Cerebellar cortex (tissue), 1 donor: ENCODE measurements at places on chromosomes 13 and 19.
A peak's percentile ranks its signal among the peaks of the same experiment; 100 is the strongest.

DNA sequence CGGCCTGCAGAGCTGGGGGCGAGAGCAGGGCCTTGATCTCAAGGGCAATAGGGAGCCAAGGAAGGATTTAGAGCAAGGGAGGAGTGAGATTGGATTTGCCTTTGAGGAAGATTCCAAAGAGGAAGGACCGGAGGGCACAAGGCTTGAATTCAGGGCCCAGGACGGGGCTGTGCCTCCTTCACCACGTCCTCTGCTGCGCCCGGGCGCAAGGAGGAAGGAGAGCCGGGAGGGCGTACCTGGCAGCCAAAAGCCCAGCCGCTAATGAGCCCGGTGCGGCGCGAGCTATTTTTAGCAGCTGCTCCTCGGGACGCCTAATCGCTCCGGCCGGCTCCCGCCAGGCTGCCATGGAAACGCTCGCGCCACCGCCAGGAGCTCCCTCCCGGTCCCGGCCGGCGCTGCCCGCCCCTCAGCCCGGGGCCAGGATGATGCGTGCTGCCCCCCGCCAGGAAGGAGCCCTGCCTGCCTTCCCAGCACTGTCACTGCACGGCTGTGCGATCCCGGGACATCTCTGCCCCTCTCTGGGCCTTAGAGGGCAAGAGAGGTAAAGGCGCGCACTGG is 31.3 kb downstream of the TINCR start:
- peak; percentile 54 for DNase-seq

DNA sequence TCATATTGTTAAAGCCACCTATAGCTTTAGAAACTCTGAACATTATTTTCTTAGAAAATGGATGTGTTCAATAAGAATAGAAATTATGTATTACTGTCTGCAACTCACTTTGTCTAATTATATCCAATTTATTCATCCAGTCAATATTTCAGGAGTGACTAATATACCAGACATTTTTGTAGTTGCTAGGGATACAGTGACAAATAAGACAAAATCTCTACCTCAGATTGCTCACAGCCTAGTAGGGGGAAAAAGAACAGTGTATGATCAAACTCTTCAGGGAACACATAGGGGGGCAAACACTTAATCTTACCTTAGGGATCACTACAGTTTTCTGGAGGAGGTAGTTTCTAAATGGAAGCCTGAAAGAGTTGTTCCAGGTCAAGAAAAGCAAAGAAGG is 8.6 kb downstream of the BRCA2 start:
- DNase-seq = no peak

- no peak for DNase-seq
Observed at GRCh38 chr13:64538711-64539110, 2691.4 kb downstream of the PCDH9 start.

- DNase-seq = no peak
Observed at GRCh38 chr19:33332248-33332647, 29.9 kb upstream of the CEBPA start.

DNA sequence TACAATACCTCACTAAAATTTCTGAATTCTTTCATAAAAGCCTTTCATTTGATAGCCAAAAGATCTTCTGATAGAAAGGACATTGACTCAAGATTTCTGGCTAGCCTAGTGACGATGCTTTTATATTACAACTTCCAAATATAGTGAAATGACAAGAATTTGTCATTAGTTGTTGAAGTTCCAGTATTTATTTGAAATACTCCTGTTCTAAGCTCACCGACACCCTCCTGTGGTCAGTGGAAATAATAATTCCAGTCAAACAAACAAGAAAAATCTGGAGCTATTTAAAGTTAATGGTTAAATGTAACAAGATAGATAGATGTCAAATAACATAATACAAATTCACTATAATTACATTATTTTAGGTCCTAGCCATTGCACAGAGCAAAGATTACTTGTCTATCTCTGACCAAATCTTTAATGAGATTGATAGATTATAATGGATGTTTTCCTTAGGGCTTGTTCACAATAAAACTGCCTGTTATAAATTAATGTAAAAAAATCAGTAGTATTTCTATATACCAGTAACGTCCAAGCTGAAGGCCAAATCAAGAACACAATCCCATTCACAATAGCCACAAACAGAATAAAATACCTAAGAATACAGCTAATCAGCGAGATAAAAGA is 195.5 kb downstream of the RGCC start:
- peak; percentile 49 for DNase-seq

- no peak for DNase-seq
Observed at GRCh38 chr13:78662467-78662866, 3.5 kb upstream of the OBI1 start.

GRCh38 chr13:79736356-79736755 is 255.4 kb downstream of the NDFIP2 start:
- DNase-seq = no peak

GRCh38 chr19:41402010-41402409 is 4.4 kb downstream of the BCKDHA start:
- no peak for DNase-seq

DNA sequence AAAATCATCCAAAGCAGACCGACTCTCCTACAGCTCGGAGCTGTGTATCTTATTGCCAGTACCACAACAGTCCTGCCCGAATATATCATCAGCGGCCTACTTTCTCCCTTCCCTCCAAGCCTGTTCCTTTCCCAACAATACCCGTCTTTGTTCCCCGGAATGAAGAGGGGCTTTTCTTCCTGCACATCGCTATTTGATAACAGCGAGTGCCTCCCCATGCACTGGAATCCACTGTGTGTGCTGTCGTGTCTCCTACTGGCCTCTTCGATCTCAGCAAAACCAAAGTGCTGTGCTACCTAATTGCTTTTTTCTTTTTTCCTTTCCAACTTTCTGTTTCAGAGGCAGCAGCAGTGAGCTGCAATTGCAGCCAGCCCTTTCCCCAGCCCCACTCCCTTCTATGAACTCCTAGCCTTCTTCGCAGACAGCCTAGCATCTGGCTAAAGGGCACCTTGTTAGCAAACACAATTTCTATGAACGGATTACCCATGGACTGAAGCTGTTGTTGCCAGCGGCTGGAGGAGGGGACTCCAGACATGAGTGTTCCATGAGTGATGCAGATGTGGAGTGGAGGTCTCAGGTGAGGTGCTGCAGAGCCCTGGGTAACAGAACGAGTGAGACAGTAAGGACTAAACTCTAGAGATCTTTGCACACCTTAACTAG is 43.4 kb downstream of the EFNB2 start:
- DNase-seq = no peak

GRCh38 chr13:44833139-44833538 is 156.1 kb downstream of the NUFIP1 start:
- no peak for DNase-seq

DNA sequence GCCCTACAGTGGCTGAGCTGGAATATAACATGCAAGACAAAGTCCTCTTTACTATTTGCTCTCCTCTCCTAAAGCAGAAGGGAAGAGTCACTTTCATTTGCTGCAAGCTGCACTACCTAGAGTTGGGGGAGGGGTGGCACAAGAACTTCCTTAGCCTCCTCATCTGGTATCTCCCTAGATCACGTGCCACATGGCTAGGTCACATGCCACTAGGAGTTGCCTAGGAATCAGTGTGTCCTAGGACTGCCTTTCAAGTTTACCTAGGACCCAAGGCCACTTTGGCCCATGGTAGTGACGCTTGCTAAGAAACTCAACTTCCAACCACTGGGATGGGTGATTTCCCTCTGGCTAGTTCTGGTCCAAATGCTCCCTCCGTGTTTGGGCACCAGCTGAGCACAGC is 625.2 kb downstream of the DIAPH3 start:
- DNase-seq = no peak

- no peak for DNase-seq
Observed at GRCh38 chr13:31699650-31700049, 39.7 kb upstream of the RXFP2 start.

- no peak for DNase-seq
Observed at GRCh38 chr13:97332742-97333141, 101.2 kb upstream of the RAP2A start.

- no peak for DNase-seq
Observed at GRCh38 chr19:34711890-34712289, 22.2 kb upstream of the ZNF181 start.

DNA sequence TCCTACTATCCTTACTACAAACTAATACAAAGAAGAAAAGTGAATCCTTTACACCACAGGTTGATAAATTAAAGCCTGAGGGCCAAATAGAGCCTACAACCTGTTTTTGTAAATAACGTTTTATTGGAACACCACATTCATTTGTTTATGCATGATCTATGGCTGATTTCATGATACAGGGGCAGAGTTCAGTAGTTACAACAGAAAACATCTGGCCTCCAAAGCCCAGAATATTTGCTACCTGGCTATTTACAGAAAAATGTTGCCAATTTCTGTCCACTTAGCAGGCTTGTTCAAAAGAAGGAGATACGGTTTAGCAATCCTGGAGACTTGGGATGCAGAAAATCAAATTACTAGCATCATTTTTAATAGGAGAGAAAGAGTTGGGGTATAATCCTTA is 24.1 kb downstream of the DCT start:
- no peak for DNase-seq

GRCh38 chr13:112219740-112220139 is 152.8 kb downstream of the SOX1 start:
- DNase-seq = no peak

DNA sequence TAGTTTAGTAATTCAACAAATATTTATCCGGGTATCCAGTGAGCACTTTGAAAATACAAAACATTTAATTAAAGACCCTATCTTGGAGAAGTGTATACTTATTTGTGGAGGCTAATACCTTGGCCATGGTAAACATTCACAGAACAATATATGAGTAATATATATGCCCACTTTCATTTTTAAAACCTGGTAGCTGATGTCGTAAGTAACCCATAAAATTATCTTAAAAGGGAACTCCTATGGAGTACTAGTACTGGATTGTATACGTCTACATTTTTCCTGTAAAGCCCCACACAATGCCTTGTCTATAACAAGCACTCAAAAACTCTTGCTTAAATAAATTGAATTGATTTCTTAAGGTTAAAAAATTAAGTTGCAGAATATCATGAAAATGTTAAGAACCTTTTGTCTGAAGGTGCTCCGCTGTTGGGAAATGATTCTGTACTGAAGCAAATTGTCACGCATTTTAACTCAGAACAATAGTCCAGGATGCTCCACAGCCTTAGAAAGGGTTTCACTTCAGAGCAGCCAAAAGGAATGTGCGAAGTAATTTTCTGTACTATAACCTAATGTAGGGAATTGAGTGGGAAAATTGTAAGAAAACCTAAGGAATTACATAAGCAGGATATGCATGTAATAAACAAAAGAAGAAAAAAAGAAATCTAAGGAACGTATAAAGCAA is 58.9 kb upstream of the C1QTNF9 start:
- no peak for DNase-seq

DNA sequence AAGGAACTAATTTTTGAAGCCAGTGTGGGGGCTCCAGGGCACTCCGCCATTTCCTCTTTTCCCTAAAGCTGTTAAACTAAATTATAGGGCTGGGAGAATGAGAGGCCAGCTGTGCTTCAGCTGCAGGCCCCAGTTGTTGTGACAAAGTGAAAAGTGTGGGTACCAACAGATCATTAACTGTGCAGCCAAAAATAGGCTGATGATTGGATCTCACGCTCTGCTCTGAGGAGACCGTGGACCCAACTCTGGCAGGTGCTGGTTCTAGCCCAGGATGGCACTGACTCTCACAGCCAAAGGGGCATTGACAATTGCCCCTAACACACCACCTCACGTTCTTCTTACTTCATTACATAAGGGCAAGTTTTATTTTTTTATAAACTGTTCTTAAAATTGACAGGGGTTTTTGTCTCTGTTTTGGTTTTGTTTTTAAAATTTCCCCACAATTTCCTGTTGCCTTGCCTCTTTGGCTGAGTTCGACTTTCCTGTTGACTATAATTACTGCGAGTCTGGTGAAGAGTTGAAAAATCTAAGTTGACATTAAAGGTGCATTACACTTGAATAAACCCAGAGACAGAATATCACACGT is 391.0 kb downstream of the FGF9 start:
- DNase-seq = no peak

DNA sequence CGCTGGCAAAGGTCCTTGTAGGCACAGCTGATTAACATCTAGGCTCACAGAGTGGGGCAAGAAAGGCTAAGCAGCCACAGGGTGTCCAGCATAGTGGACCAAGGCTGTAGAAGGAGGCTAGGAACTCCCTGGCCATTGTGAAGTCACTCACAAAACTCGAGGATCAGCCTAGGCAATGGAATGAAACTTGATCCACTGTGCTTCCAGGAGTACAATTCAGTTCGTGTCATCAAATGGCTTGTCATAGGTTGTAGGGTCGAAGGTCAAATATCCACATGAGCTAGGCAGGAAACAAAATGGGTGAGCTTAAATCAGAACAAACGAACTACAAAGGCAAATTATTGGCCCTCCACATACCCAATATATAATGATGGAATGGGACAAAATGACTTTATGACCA is 4.4 kb upstream of the FAM187B start:
- DNase-seq = no peak

- DNase-seq = peak; percentile 82
Observed at GRCh38 chr13:90867336-90867683, 480.2 kb upstream of the MIR17HG start.

DNA sequence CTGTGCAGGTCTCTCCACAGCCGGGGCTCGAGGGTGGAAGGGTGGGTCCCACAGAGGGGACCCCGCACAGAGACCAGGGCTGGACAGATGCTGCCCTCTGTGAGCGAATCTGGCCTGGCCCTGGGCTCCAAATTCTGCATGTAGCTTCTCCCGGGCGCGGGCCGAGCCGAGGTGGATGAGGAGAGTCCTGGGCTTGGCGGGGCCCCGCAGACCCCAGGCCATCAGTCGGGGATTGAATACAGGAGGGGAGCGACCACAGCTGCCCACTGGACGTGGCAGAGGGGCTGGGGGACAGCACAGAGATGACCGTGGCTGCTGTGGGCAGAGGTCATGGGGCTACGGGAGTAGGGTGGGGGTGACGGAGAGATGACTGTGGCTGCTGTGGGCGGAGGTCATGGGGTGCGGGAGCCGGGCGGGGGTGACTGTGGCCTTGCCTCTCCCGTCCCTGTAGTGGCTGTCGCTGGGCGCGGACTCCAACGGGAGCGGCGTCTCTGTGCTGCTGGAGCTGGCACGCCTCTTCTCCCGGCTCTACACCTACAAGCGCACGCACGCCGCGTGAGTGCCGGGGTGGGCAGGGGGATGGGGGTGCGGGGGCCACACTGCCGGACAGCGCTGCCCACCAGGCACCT is 15.5 kb downstream of the NCLN start:
- DNase-seq = no peak

DNA sequence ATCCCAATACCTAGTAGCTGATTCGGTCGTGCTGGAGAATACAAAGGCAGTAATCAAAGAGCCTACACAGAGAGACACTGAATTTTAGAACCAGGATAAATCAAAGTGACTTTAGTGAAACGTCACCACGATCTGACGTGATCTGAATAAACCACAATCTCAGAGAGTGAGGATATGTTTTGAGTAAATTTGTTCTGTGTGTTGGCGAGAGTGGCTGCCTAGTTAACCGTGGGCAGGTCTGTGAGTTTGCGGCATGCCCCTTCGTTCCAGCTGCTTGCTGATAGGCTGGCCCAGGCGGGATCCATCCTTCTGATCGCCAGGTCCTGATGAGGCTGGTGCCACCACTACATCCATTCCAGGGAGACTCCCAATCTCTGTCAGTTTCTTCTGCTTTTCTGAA is 40.4 kb downstream of the LRCH1 start:
- DNase-seq = no peak
